ENCODE measurements at places on chromosomes 2 and 18.
A peak's percentile ranks its signal among the peaks of the same experiment; 100 is the strongest.

DNA sequence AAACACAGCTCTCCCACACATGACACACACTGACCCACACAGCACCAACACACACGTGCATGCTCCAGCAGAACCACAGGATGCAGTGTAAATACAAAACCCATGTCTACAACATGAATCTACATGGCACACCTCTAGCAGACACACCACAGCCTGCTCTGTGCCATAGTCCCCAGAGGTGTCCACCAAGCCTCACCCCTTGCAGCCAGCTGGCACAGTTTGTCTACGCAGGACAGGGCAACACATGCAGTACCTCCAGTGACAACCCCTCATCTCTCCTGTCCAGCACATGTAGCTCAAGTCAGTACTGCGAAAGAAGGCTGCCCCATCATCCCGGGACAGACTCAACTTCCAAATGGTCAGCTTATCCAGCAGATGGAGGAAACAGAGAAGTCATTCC lies 18.9 kb downstream of the CELF4 start:
- DNase-seq, result no peak

DNA sequence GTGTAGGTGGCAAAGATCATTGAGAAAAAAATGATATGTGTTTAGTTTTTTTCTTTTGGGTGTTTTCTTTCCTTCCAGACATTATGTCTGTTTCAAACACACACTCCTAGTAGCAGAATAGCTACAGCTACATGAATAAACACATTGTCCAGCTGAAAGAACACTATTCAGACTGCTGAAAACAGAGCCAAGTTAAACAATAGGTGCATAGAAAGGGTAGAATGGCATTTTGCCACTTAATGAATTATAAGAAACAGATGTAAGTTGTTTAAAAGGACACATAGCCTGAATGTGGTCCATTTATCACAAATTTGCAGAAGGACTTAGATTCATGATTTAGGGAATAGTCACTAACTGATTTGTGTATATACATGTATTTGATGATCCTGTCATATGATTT lies 20.1 kb downstream of the CTLA4 start:
- no peak for DNase-seq

- no peak for DNase-seq
Measured at GRCh38 chr2:9408641-9409151, 14.6 kb downstream of the ITGB1BP1 start.

DNA sequence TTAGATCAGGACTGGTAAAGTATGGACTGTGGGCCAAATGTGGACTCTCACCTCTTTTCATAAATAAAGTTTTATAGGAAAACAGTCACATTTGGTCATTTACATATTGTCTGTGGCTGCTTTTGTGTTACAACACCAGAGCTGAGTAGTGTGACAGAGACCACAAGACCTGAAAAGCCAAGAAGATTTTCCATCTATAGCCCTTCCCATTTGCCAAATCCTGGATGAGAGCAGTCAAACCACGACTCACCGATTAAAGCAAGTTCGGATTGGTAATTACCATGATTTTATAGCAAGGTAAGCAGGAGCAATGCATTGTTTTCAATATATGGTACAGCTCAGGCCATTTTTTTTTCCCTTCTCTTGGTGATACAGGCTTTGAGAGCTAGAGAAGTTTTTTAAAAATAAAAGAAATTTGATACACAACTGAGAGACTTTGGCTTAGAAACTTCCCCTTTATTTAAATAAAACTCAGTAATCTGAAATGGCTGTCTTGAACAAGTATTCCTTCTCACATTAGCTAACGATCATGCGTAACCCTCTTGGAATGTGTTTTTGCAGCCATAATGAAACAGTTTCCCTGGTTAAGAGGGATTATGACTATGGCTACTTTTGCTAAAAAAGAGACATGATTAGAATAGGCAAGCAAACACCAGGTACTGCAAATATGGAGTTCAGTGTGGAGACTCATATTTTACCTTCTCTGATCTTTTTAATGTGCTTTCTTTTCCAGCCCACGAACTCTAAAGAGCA lies 9.5 kb upstream of the MALL start:
- no peak for DNase-seq

DNA sequence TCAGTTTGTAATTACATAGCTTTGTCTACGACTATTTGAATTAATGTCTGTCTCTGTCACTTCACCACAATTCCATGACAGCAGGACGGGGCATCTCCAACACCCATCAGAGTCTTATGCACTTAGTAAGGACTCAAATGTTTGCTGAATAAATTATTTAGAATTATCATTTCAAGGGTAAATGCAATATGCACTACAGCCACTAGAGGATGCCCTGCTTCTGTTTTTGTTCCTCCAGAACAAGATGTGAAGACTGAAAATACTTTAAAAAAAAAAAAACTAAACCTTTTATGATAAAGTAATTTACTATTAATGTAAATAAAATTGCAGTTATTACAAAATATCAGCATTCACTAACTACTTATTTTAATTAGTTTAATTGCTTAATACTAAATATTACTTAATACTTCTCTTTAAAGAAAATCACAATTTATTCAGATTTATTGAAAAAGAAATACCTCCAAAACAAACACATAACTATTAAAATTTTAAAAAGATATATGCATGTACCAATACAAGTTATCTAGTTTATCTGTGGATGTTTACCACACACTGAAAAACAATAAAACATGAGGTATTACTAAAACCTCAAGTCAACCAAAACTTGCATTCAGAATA lies 3.2 kb downstream of the PIGN start:
- DNase-seq, result peak; percentile 83

- DNase-seq, result no peak
Measured at GRCh38 chr18:23056315-23056714, 79.0 kb upstream of the CABLES1 start.

DNA sequence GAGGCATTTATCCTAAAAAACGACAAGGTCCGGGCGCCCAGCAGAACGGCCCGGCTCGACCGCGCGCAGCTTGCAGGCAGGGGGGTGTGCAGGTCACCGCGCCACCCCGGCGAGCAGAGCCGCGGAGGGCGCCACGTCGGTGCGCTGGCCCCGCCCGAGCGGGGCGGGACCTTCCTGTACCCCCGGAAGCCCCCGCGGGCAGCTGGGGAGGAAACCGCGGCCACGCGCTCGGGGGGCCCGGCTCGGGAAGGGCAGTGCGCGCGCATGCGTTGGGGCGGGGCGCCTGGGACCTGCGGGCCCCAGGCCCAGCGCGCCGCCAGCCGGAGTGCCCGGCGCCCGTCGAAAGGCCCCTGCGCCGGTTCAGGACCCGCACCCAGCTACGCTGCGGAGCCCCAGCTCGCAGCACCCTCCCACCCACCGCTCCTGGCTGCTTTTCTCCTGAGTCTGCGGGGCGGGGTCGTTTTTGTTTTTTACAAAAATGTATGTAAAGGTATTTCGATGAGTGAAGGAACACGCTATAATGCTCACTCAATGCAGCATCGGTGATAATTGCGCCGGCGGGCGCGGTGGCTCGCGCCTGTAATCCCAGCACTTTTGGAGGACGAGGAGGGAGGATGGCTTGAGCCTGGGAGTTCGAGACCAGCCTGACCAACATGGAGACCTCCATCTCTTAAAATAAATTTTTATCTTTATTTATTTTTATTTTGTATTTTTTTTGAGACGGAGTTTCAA lies 47.7 kb upstream of the POMC start:
- peak; percentile 96 for DNase-seq

DNA sequence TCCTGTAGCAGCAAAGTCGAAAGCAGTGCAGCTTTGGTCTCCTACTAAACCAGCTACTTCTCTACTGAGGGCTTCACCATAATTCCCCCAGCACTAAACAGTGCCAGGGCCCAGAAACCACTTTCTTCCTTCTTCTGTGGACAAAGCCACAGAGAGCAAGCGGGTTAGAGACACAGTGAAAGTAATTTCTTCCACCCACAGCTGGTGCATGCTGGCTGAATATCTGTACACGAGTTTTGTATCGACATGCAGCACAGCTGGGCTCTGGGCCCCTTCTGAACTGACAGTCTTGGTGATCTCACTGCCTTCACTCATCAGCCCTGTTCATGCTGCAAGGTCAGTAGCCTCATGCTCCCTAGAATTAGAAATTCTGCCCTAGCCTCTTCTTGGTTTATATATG lies 74.0 kb upstream of the SULT1C3 start:
- peak; percentile 39 for DNase-seq

DNA sequence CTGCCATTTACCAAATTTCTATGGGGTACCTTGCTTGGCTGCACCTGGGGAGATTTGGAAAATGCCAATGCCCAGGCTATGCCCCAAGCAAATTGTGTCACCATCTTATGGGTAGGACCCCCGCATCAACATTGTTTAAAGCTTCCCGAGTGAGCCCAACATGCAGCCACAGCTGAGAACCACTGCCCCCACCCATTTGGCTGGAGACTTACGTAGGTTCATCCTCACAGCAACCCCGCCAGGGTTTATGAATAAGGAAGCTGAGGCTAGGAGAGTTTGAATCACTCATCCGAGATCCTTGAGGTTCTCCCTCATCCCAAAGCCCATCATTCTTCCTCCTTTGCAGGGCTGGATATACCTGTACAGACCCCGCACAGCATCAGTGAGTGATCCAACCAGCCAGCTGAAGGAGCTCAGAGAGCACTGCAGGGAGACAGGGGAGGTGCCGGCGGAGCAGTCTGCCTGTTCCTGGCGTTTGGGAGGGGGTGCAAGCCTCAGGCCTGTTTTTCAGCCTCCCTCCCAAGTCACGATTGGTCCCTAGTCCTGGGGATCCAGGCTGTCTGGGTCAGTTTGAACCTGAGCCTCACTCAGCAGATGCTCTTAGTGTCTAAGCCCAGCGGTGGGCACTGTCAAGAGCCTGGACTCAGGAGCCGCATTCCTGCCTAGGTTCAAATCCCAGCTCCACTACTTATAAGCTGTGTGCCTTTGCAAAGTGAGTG lies 164.9 kb downstream of the SMAD7 start:
- DNase-seq, result no peak

DNA sequence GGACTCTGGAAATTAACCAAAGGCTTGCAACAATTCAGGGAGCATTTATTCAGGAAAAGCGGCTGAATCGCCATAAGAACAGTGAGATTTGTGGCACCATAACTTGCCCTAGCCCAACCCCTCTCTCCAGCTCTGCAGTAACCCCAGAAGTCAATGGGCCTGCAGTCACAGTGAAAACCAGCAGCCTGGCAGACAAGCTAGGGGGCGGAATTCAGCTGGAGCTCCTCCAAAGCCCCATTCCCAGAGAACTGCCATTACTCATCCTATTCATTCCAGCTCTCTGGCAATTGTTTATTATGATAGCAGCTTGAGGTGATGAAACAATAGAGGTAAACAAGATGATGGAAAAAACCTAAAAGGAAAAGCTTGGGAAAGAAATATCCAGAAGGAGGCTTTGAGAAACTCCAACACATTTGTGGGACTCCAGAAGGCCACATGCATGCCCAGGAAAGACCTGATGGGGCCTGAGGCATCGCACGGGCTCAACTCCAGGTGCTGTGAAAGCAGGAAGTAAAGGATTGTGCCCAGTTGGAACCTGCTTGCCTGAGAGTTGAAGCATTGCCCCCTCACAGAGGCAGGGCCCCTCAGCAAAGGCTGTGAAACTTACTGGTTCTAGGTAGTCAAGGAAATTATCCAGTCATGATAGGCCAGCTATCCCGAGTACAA lies 126.7 kb downstream of the TWIST2 start:
- DNase-seq, result no peak

DNA sequence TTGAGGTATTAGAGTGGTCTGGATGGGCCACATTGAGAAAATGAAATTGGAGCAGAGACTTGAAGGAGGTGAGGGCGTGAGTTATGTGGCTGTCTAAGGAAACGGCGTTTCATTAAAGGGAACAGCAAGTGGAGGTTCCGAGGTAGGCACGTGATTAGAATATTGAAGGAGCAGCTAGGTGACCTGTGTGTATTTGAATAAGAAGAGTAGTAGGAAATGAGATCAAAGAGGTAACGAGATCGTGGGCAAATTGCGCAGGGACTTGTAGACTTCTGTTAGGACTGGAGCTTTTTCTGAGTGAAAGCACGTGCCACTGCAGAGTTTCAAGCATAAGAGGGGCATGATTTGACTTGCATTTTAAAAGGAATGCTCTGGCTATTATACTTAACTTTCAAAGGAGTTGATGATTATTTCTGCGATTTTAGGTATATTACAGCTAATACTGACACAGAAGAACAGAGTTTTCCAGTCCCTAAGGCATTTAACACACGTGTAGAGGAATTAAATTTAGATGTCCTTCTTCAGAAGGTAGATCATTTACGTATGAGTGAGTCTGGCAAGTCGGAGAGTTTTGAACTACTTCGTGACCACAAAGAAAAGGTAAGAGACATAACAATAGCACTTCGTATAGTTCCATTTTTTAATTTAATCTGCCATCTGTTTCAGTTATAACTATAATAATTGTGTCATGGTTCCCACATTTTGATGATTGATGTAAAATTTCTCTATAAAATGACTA lies 48.7 kb downstream of the RMDN2 start:
- no peak for DNase-seq

GRCh38 chr2:207505728-207506127 lies 24.0 kb upstream of the CREB1 start:
- DNase-seq, result no peak

DNA sequence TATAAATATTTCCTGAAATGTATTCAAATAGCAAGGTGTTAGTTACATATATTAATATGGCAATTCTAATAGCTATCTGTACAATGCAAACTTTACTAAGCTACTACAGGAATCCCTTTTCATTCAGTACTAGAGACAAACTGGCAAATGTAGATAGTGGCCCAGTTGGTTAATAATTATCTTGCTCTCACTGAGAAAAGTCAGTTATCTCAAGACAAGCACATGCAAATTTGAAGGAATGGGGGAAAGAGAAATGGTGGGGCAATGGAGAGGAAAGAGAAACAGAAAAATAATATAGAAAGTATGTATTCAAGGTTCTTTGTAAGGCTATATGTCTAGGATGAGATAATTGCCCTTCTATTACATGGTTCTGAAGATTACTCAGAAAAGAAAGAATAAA lies 280.0 kb downstream of the FIGN start:
- DNase-seq, result no peak

DNA sequence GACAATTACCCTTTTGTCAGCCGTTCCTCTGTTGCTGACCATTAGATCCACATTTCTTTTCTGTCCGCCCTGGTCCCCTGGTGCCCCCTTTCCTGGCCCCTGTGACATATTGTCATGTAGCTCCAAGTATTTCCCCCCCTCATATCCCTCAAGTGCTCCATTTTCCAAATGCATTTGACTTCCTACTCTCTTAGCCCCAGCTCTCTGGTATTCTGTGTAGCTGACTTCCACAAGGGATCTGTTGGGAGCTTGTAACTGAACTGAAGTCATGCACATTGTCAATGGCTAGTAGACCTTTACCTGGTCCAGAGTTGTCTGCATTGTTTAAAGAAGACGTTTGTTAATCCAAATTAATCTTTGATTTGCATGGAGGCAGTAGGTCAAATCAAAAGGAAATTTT lies 34.8 kb downstream of the LIPG start:
- no peak for DNase-seq

GRCh38 chr2:173286153-173286809 lies 68.4 kb upstream of the CDCA7 start:
- DNase-seq, result peak; percentile 62
